Effector memory CD4-positive, alpha-beta T cell (primary cell): ENCODE measurements at places on chromosomes 16 and 17.

DNA sequence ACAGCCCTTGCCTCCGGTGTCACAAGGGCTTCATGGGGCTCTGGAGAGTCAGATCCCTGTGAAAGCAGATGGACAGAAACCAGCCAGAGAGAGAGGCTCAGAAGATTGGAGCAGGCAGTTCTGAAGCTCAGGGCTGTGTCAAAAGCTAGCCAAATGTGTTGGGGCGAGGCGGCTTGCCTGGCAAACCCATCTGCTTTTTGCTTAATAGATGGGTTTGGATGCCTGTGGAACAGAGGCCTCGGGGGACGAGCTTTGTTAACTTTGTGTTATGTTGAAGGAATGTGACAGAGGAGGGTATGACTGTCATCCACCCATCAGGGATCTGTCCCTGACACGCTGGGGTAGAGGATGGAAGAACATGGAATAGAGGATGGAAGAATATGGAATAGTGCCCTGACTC, 21.0 kb upstream of the SLC12A3 start:
- no peak for DNase-seq

- no peak for DNase-seq
These were observed 3.2 kb downstream of the SLC22A31 start for GRCh38 chr16:89197033-89197632.

GRCh38 chr17:7392696-7393612, 1.4 kb downstream of the PLSCR3 start:
- DNase-seq = no peak

- no peak for DNase-seq
These were observed 17.3 kb upstream of the PRKCA start for GRCh38 chr17:66285149-66285548.

DNA sequence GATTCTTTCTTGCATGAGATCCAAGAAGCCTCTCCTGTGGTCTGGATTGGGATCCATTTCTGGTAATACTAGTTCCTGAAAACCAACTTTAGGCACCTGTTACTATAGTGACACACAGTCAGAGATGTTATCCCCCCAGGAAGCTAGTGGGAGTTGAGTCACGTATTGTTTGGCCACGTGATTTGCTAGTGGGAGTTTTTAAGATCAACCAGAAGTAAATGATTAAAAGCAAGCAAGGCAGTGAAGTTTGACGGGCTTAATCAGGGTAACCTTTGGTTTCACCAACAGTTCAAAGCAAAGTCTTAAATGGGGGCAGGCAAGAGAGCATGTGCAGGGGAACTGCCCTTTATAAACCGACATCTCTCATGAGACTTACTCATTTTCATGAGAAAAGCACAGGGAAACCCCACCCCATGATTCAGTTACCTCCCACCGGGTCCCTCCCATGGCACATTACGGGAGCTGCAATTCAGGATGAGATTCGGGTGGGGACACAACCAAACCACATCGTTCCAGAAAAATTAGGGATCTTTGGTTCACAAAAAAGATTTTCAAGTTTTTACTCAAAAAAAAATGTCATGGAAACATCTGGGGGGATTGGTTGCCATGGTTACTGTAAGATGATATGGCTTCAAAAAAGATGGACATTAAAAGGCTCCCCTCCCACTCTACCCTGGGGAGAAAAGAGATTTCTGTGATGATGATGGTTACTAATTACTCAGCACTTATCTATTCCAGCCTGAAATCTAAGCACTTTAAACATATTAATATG, 483.1 kb upstream of the ERCC4 start:
- no peak for DNase-seq

DNA sequence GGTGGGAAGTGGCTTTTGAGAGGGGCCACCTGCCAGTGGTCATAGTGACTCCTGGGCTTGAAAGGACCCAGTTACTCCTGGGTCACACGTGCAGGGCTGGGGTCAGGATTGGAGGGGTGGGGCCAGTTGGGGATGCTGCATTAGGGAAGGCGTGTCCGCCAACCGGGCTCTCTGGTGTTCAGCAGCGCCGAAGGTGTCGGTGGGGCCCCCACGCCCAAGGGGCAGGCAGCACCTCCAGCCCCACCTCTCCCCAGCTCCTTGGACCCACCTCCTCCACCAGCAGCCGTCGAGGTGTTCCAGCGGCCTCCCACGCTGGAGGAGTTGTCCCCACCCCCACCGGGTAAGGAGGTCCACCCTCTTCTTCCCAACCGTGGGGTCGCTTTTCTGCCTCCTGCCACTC, 9.5 kb downstream of the ABI3 start:
- DNase-seq = no peak
